ENCODE measurements at places on chromosomes 2 and 18. TPM values are rescaled to one million over a fixed set of nuclear protein-coding genes. Genes with fewer than 3 reads are reported as not detected.

The MSH6 gene
- 128 TPM for total RNA-seq

The KIAA1328 gene
- 7.8 TPM for total RNA-seq

The BOLL gene
- total RNA-seq = 0.12 TPM

The NGEF gene
- total RNA-seq = 0.12 TPM

The FARSB gene
- 46.4 TPM for total RNA-seq

The TMEM247 gene
- total RNA-seq = not detected

The RGPD5 gene
- 36.7 TPM for total RNA-seq

The LYG1 gene
- 0.32 TPM for total RNA-seq

The MROH2A gene
- not detected for total RNA-seq

The MDH1B gene
- 0.86 TPM for total RNA-seq

The MATN3 gene
- not detected for total RNA-seq

The DTNA gene
- total RNA-seq = 0.43 TPM

The POTEE gene
- total RNA-seq = 0.40 TPM

The USP14 gene
- 96.6 TPM for total RNA-seq

The KCNIP3 gene
- total RNA-seq = not detected

The CCBE1 gene
- not detected for total RNA-seq

The LIPG gene
- total RNA-seq = 0.22 TPM

The AOX1 gene
- 0.45 TPM for total RNA-seq

The TXNDC2 gene
- not detected for total RNA-seq
